ENCODE measurements at places on chromosomes 5 and 9.

DNA sequence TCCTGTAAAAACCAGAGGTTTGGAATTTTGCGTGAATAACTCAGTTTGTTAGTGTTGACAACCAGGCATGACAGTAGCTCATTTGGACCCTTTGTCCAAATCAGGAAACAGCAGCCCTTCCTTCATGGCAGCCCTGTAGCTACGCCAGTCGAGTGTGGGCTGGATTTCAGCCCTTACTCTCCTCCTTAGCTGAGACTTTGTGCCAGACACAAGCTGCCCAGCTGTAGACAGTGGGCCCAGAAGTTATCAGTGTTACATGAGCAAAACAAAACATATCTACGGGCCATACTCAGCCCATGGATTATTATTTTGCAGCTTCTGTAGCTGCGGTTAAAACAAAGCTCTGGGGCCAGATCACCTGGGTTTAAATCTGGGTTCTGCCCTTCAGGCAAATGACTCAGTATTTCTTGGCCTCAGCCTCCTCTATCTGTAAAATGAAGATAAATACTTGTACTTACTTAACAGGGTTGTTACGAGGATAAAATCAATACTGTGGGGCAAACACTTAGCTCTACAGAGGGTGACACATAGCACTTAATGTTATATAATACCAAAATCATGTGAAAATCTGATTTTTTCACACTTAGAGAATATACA is 76.9 kb downstream of the GHR start:
- no peak for DNase-seq

- no peak for DNase-seq
These were observed 53.7 kb downstream of the RGMB start for GRCh38 chr5:98827161-98827560.

- DNase-seq: no peak
These were observed 173.4 kb downstream of the SLF1 start for GRCh38 chr5:94791829-94792228.

GRCh38 chr5:159097784-159098602 is 1.7 kb downstream of the EBF1 start:
- DNase-seq: no peak

- DNase-seq: no peak
These were observed 294.8 kb downstream of the ASTN2 start for GRCh38 chr9:117120061-117120460.

- no peak for DNase-seq
These were observed 312.9 kb upstream of the RGMB start for GRCh38 chr5:98460536-98460935.

GRCh38 chr5:174293006-174293405 is 247.5 kb downstream of the NSG2 start:
- no peak for DNase-seq

GRCh38 chr9:19018201-19018600 is 14.8 kb downstream of the SAXO1 start:
- no peak for DNase-seq

DNA sequence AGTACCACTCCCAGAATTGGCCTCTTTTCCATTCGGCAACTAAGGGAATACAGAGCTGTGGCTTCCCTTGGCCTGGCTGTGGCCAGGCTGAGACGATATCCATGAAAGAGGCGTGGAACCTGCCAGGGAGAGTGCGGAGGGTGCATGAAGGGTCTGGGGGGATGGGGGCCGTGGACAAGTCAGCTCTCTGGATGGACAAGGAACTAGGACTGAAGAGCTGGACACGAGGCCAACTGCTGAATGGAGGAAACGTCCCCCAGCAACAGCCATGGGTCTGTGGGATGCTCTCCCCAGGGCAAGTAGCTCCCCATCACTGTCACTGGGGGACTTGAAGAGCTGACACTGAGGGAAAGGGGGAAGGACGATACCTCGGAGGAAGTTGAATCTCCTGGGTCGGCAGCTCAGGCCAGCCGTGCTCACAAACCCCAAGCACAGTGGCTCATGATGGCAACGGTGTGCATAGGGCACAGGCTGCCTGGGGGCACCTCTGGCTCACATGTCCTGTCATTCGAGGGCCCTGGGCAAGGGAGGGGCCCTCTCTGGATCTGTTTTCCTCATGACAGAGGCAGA is 4.1 kb upstream of the OLFM1 start:
- DNase-seq: no peak

GRCh38 chr5:102341681-102342288 is 45.7 kb upstream of the SLCO4C1 start:
- DNase-seq: no peak

GRCh38 chr5:166356096-166356495 is 1935.3 kb upstream of the WWC1 start:
- DNase-seq: no peak

DNA sequence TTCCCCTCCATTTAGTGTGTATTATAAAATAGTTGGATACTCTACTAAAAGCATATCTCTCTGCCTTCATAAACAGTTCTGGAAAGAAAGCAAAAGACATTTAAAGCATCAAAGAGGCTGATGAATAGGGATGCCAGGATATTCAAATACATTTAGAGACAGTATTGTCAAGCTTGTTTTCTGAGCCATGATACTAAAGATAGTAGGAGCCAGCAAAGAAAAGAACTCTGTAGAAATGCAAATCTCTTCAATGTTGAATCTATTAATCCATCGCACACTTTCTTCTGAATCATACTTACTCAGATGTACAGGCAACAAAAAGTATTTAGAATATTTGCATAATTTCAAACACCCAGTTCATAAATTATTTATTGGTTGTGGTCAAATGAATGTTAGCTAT is 207.1 kb upstream of the MEF2C start:
- no peak for DNase-seq
